ENCODE measurements at places on chromosomes 1 and 21. TPM values are rescaled to one million over a fixed set of nuclear protein-coding genes. Genes with fewer than 3 reads are reported as not detected.

The LPAR3 gene
- 1.4 TPM for polyA plus RNA-seq

The OR2M3 gene
- polyA plus RNA-seq = not detected

The PLA2G2D gene
- polyA plus RNA-seq = 0.05 TPM

The RGS8 gene
- polyA plus RNA-seq = 0.04 TPM

The TEX38 gene
- polyA plus RNA-seq = 0.35 TPM

Measured in left renal cortex interstitium (tissue), 4 donors.